ENCODE measurements at places on chromosomes 13 and 19.

- no peak for DNase-seq
Observed at GRCh38 chr19:40466219-40466984, 399 bp upstream of the SPTBN4 start.

GRCh38 chr13:67023130-67023876 lies 206.8 kb downstream of the PCDH9 start:
- DNase-seq, result no peak

DNA sequence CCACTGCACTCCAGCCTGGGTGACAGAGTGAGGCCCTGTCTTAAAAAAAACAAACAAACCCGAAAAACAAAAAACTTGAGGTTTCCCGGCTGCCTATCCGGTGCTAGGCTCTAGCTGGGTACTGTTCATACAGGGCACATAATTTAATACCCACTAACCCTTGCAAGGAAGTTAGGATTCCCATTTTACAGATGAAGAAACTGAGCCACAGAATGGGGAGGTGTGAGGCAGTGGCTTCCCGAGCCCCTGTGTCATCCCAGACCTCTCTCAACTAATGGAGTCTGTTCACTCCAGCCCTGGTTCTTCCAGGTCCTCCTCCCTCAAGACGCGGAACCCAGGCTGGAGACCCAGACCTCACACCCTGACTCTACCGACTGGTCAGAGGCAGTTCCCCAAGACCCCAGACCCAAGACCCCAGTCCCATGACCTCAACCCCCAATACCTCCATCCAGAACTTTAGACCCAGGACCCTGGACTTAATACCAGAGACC lies 576 bp downstream of the APBA3 start:
- peak; percentile 23 for DNase-seq

DNA sequence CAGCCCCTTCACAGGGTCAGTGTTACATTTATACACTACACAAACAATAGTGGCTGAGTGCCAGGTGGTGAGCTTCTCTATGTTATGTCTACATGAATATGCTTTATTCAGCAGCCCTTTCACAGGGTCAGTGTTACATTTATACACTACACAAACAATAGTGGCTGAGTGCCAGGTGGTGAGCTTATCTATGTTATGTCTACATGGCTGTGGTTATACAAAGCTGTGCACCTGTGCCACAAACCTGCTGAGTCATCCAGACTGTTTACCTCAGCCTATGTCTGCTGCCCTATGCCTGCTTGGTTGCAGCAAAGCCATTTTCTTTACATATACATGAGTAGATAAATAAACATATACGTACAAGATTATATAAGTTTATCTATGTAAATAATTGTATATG lies 76.5 kb downstream of the ZNF726 start:
- no peak for DNase-seq

DNA sequence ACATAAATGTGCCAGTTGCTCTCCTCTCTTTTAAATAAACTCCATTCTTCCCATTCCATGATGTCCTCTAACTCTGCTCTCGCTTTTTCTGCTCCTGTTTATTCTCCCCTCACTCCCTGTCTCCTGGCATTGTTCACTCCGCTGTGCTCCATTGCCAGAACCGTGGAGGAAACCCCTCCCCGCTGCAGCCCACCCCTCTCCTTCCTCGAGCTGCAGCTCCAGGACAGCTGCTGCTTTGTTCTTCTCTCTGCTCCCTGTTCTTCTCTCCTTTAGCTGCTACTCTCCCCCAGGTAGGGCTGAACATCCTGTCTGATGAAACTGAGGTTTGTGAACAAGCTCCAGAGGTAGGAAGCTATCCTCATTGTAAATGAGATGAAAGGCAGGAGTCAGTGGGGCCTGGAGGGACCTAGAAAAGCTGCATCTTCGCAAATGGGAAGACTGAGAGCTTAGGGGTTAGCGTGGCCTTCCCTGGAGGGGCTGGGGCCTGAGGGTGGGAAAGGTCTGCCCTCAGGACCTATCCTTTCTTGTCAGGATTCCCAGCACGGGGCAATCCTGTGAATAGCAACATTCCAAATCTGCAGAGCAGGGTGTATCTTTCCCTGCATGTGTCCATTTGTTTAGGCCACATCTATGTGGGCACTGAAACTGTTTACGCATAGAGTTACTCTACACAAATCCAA lies 243.7 kb downstream of the DNAJC15 start:
- DNase-seq, result no peak

Measured in activated CD4-positive, alpha-beta T cell treated with anti-CD3 and anti-CD28 coated beads, Interleukin-10, Interleukin-2, amounts not matched to agents 100 ng/mL and 50 ng/mL, durations not matched to agents 16 hours and 8 hours (primary cell).